ENCODE measurements at places on chromosomes 5 and 9. TPM values are rescaled to one million over a fixed set of nuclear protein-coding genes. Genes with fewer than 3 reads are reported as not detected.
A peak's percentile ranks its signal among the peaks of the same experiment; 100 is the strongest.

DNA sequence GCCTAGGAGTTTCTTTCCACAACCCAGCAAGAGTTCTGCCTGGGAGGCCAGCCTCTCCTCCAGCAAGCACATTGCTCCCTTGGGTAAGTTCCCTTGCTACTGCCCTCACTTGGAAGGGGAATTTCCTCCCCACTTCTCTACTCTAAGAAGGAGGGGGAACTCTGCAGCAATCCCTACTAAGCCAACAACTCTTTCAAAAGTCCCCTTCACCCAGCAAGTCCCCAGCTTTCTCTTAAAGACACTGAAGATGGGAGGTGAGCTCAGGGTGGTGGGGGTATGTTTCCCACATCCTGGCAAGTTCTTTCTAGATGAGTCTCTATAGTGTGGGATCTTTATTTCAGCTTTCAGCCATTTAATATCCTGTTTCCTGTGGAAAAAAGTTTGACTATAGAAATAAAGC, 49.0 kb downstream of the PDE8B start:
- DNase-seq: no peak
- no peak overlapping the region for H3K27ac ChIP-seq
- no peaks in the 10 kb centered on the region for H3K27me3 ChIP-seq
- H3K4me1 ChIP-seq: no peaks in the 10 kb centered on the region

- no peaks in the 10 kb centered on the region for H3K36me3 ChIP-seq
- no peaks in the 10 kb centered on the region for H3K4me1 ChIP-seq
- no peak for DNase-seq
- no peak overlapping the region for H3K4me3 ChIP-seq
- peak overlapping the region; percentile 62 for H3K27ac ChIP-seq
- no peaks in the 10 kb centered on the region for H3K27me3 ChIP-seq
Measured at GRCh38 chr9:124196814-124197176, 61.0 kb upstream of the NEK6 start.

Gene TLR4
- 70.1 TPM for total RNA-seq

DNA sequence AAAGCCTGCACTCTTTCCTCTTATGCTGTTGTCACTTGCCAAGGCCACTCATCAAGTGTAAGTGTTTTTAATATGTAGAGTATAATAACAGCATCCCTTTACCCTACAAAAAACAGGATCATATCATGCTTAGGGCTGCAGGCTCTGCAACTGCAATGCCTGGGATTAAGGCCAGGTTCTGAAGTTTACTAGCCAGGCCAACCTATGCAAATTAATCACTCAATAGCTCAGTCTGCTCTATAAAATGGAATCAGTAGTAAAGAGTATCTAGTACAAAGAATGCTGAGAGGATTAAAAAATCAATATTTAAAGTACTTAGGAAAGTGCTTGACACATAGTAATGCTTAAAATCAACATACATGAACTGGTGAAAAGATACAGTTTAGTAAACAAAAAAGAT, 253.3 kb downstream of the EDIL3 start:
- H3K27me3 ChIP-seq: no peaks in the 10 kb centered on the region
- H3K36me3 ChIP-seq: no peaks in the 10 kb centered on the region
- DNase-seq: no peak
- no peak overlapping the region for H3K27ac ChIP-seq
- H3K4me3 ChIP-seq: no peak overlapping the region
- no peaks in the 10 kb centered on the region for H3K4me1 ChIP-seq

DNA sequence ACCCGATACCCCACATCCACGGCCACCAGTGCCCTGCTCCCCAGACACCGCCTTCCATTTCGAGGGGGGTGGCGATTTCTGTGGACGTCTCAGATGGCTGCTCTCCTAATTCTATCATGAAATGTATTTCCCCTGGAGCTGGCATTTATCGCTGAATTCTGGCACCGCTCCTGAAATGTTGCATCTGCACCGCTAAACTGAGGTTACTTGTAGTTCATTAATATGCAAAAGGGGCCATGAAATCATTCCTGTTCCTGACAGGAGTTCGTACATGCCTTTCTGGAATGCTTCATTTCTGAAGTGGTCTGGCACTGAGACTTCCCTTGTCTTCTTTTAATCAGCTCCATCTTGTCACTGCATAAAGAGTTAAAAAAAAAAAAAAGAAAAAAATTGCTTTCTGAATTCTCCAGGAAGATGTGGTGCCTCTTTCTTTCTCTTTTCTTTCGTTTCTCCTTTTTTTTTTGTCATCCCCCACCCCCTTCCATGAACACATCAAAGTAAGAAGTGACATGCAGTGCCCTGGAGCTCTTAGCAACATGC, 97.7 kb upstream of the SMARCA2 start:
- no peak overlapping the region for H3K27ac ChIP-seq
- no peaks in the 10 kb centered on the region for H3K36me3 ChIP-seq
- DNase-seq: no peak
- H3K27me3 ChIP-seq: no peaks in the 10 kb centered on the region
- no peaks in the 10 kb centered on the region for H3K4me1 ChIP-seq

- H3K4me1 ChIP-seq: peaks cover 96% of the 10 kb centered on the region
- no peak overlapping the region for H3K4me3 ChIP-seq
- H3K36me3 ChIP-seq: peaks cover 43% of the 10 kb centered on the region
- peak; percentile 32 for DNase-seq
- H3K27ac ChIP-seq: peak overlapping the region; percentile 85
- no peaks in the 10 kb centered on the region for H3K27me3 ChIP-seq
Measured at GRCh38 chr9:113583511-113584427, 120.2 kb downstream of the RGS3 start.

Gene GFI1B
- total RNA-seq: 1.1 TPM

Gene POLK
- total RNA-seq: 39.6 TPM

DNA sequence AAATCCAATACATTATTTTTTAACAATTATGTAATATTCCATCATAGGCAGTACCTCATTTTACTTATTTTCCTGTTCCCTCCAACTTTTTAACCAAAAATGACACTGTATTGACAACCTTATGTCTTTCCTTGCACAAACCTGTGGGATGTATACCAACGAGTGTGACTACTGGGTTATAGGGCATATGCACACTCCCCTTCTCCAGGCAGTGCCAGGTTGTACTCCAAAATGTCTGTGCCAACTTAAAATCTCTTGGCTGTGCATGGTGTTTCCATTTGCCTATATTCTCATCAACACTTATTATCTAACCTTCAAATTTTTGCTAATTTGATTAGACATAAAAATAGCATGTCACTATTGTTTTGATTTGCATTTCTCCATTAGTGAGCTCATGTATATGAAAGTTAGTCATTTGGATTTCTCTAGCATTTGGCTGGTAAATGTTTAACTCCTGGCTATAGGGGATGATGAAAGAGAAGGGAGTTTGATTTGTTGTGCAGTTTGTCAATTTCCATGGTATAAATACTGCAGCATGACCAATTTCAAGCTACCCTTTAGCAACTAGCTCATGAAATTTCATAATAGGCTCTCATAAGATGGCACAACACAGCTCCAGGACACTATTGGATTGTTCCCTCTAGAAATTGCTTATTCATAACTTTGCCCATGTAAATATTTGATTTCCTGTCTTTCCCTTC, 129.9 kb downstream of the BAAT start:
- no peaks in the 10 kb centered on the region for H3K36me3 ChIP-seq
- H3K27ac ChIP-seq: no peak overlapping the region
- no peak for DNase-seq

Gene TAF11L7
- total RNA-seq: not detected

- no peaks in the 10 kb centered on the region for H3K27me3 ChIP-seq
- no peaks in the 10 kb centered on the region for H3K36me3 ChIP-seq
- DNase-seq: no peak
- no peaks in the 10 kb centered on the region for H3K4me1 ChIP-seq
- H3K27ac ChIP-seq: no peak overlapping the region
Measured at GRCh38 chr5:153883854-153884611, 154.7 kb downstream of the FAM114A2 start.

DNA sequence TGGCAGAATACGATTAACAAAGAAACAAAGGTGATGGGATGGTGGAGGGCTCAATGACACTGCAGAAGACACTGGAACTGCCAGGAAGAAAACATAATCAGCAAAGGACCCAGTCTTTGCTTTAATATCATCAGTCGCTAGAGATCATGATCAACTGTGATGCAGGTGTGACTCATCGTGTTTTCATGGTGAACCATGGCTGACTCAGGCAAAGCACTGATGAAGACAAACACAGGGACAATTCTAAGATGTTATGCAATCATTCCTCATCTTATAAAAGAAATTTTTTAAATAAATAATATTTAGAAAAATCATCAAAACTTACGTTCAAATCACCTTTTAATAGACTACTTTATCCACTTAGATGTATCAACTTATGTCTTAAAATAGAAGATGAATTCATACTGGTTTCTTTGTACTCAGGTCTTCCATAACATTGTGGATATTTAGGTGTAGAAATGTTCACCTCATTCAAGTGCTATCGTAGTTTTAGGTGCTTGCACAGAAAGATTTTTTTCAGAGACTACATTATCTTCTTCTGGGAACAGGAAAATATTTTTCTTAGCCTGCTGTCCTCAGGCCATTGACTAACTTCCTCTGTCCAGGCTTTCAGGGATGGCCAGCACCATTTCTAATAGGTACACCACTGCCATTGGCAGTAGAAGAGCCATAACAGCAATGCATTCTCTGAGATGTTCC, 673.4 kb upstream of the MEF2C start:
- no peak overlapping the region for H3K4me3 ChIP-seq
- H3K27ac ChIP-seq: no peak overlapping the region
- no peaks in the 10 kb centered on the region for H3K36me3 ChIP-seq
- no peaks in the 10 kb centered on the region for H3K4me1 ChIP-seq

Gene PCDHGA5
- total RNA-seq: 2.8 TPM

GRCh38 chr5:59019078-59019477, 436.2 kb downstream of the RAB3C start:
- no peak overlapping the region for H3K4me3 ChIP-seq
- no peak for DNase-seq
- H3K27me3 ChIP-seq: no peaks in the 10 kb centered on the region
- H3K36me3 ChIP-seq: no peaks in the 10 kb centered on the region

DNA sequence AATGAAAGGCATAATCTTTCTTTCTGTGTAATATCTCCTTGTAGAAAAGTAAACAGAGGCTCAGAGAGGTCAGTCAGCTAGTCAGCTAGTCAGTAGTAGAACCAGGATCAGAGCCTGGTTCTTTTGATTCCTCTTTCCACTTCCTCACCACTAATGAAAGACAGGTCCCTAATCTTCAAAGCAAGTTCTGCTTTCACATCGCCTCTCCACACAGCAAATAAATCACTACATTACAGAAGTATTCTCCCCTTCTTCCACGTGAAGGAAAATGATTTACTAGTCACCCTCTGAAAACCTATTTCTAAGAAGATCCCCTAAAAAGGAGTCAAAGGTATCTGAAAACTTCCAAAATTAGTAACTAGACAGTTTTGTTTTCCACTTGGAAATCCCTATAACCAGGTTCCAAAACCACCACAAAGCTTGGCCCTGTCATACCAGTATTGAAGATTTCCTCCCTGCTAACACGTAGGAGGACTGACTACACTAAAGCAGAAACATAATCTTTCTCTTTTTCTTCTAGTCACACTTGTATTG, 140.5 kb upstream of the TARS1 start:
- no peak overlapping the region for H3K4me3 ChIP-seq
- no peaks in the 10 kb centered on the region for H3K36me3 ChIP-seq
- peak overlapping the region; percentile 19 for H3K27ac ChIP-seq
- H3K27me3 ChIP-seq: no peaks in the 10 kb centered on the region
- H3K4me1 ChIP-seq: peaks cover 14% of the 10 kb centered on the region

DNA sequence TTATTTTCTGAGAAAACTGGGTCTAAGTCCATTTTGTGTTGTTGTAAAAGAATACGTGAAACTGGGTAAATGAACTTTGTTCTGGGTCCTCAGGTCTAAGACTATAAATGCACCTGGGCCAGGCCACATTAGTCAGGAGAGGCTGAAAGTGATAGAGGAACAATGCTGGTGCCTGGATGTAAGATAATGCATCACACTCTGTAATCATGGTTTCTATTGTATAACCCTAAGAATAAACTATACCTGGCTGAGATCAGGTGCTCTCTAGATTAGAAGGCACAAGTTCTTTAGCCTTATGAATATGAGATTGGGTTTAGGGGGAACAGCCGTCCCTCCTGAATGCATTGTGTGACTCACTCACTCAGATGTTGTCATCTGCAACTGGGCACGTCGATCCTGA, 675.5 kb downstream of the HTR1A start:
- no peaks in the 10 kb centered on the region for H3K4me1 ChIP-seq
- H3K36me3 ChIP-seq: no peaks in the 10 kb centered on the region
- H3K4me3 ChIP-seq: no peak overlapping the region
- H3K27me3 ChIP-seq: no peaks in the 10 kb centered on the region
- no peak overlapping the region for H3K27ac ChIP-seq

- no peaks in the 10 kb centered on the region for H3K36me3 ChIP-seq
- no peak overlapping the region for H3K27ac ChIP-seq
- no peak overlapping the region for H3K4me3 ChIP-seq
- H3K27me3 ChIP-seq: no peaks in the 10 kb centered on the region
- H3K4me1 ChIP-seq: peaks cover 12% of the 10 kb centered on the region
Measured at GRCh38 chr9:88580961-88581360, 46.0 kb downstream of the NXNL2 start.

DNA sequence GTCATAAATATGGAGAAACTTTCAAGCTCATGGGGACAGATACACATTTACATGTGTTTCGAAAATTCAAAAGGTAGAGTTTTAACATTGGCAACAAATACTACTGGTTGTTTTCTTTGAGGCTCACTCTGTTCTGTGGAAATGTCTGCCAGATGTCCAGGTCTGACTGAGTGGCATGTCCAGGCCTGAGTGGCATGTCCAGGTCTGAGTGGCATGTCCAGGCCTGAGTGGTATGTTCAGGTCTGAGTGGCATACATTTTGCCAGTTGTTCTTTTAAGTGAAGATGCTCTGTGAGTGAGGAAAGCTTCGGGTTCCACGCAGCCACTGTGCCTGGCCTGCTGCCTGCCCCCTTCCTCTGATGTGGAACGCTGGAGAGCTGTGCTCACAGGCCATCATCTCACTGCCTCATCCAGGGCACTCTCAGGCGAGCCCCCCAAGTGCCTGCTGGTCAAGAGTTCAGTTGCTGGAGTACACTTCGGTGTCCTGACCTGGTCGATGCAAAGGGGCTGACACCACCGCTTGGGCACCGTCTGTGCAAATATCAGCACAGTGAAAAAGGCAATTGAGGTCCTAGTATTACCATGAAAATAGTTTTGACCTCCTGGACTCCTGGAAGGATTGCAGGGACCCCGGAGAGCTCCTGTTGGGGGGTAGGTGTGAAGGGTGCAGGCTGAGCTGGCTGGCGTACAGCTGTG, 89.9 kb downstream of the EHMT1 start:
- no peaks in the 10 kb centered on the region for H3K27me3 ChIP-seq
- no peak for DNase-seq
- no peak overlapping the region for H3K27ac ChIP-seq
- peaks cover 16% of the 10 kb centered on the region for H3K4me1 ChIP-seq
- H3K4me3 ChIP-seq: no peak overlapping the region

GRCh38 chr9:32218100-32218767, 166.2 kb upstream of the ACO1 start:
- H3K27ac ChIP-seq: no peak overlapping the region
- H3K4me3 ChIP-seq: no peak overlapping the region
- no peaks in the 10 kb centered on the region for H3K36me3 ChIP-seq
- no peaks in the 10 kb centered on the region for H3K4me1 ChIP-seq

- no peak for DNase-seq
- peaks cover 7% of the 10 kb centered on the region for H3K4me1 ChIP-seq
- H3K4me3 ChIP-seq: no peak overlapping the region
- H3K36me3 ChIP-seq: no peaks in the 10 kb centered on the region
Measured at GRCh38 chr9:6955251-6955921, 197.6 kb downstream of the KDM4C start.

- H3K4me1 ChIP-seq: peaks cover 63% of the 10 kb centered on the region
- no peaks in the 10 kb centered on the region for H3K27me3 ChIP-seq
- no peaks in the 10 kb centered on the region for H3K36me3 ChIP-seq
- DNase-seq: no peak
- H3K4me3 ChIP-seq: no peak overlapping the region
- H3K27ac ChIP-seq: no peak overlapping the region
Measured at GRCh38 chr9:129936222-129936621, 101.0 kb downstream of the USP20 start.

All from lower lobe of right lung (tissue), 2 donors.